ENCODE measurements at places on chromosomes 5 and 9. TPM values are rescaled to one million over a fixed set of nuclear protein-coding genes. Genes with fewer than 3 reads are reported as not detected.
A peak's percentile ranks its signal among the peaks of the same experiment; 100 is the strongest.

GRCh38 chr5:126736141-126736540, 40.8 kb upstream of the LMNB1 start:
- no peak for DNase-seq

GRCh38 chr9:127096208-127096607, 26.2 kb downstream of the ANGPTL2 start:
- DNase-seq: no peak

DNA sequence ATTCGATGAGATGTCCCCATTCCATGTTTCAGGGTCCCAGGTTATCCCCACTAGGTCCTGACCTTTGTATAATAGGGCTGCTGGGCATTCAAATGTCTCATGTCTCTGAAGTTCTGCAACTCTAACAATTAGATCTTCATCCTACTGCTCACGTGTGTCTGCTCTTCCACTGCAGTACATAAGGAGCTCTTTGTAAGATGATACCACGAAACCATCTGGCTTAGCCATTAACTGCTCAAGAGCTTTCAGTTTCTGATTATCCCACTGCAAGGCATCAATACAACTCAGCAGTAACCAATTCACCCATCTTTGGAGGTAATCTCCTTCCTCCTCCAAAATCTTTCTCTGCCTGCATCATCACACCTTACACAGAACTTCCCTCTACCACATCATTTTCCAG, 49.9 kb upstream of the PPP2CA start:
- no peak for DNase-seq

- DNase-seq: no peak
Observed at GRCh38 chr9:136222906-136223285, 18.0 kb upstream of the LHX3 start.

GRCh38 chr9:121650217-121651007, 1.0 kb upstream of the DAB2IP start:
- no peak for DNase-seq

DNA sequence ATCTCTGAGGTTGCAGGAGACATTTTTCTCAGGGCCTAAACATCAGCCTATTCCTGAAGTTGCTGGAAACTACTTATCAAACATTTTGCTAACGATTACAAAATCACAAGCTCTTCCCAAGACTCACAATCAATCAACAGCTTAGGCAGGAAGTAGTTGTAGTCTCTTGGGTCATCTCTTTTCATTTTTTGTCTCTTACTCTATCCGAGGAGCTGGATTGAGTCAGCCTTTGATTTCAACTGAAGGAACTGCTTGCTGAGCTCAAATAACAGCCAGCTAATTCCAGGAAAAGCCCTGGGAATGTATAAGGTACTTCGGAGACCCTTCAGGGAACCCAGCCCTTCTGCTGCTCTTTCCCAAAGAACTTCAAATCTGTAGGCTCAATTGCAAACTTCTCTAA, 398.9 kb downstream of the PLK2 start:
- no peak for DNase-seq

- no peak for DNase-seq
Observed at GRCh38 chr5:141490271-141490670, 1.4 kb downstream of the PCDHGC5 start.

DNA sequence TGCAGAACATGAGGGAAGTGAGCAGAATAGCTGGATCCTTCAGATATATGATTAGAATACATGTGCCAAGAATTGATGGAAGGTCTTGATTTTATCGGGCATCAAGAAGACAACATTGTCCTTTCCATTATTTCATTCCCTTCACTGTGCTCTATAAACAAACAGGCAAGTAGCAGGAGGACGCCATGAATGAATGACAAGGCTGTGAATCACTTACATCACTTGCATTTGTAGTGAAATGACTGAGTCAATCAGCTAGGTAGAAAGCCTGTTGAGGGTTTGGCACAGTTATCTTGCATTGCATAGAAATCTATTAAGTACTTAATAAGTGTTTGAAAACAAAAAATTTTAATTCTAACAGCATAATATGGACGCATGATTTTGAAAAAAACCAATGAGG, 548.8 kb upstream of the IZUMO3 start:
- DNase-seq: no peak

DNA sequence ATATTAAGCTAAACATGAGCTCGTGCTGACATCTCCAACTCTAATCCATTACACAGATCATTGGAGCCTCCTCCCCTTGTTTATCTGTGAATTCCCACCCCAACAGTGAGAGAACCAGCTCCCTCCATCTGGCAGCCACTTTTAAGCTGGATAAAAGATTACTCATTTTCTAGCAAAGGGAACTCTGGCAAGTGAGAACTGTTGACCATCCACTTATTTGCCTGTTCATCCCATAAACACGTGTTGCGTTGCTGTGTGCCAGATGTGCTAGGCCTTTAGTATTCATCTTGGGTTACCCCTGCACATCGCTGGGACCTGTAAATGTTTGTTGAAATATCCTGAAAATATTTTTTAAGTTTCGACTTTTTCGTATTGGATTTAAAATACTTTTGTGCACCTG, 2.4 kb upstream of the TOR1A start:
- DNase-seq: no peak

- DNase-seq: no peak
Observed at GRCh38 chr5:82349652-82350051, 71.5 kb upstream of the RPS23 start.

DNA sequence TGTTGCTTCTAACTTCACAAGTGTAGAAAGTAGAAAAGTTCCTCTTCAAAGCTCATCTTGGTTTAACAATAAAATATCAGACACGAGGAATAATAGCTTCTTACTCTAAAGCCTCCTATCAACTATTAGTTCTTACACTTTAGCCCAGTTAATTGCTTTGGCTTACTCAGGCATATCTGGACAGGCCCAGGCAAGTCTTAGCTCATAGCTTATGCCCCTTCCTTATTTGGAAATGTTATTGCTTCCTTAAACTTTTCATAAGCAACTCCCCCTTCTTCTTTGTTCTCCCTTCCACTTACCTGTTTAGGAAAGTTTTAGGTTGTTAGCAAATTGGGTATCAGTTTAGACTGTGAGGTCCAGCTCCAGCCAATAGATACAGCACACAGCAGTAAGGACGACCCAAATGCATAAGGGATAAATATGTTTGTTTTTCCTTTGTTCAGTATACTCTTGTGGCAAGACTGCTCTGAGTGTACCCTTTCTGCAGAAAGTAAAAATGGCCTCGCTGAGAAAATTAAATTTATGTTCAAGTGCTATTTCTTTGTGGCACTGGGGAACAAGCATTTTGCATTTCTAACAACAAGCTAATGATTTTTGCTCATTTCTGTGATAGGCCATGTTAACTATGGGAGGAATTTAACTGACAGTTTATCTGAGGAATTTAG, 162.1 kb downstream of the SMC2 start:
- DNase-seq: no peak

- DNase-seq: no peak
Observed at GRCh38 chr5:126852091-126852571, 75.2 kb downstream of the LMNB1 start.

DNA sequence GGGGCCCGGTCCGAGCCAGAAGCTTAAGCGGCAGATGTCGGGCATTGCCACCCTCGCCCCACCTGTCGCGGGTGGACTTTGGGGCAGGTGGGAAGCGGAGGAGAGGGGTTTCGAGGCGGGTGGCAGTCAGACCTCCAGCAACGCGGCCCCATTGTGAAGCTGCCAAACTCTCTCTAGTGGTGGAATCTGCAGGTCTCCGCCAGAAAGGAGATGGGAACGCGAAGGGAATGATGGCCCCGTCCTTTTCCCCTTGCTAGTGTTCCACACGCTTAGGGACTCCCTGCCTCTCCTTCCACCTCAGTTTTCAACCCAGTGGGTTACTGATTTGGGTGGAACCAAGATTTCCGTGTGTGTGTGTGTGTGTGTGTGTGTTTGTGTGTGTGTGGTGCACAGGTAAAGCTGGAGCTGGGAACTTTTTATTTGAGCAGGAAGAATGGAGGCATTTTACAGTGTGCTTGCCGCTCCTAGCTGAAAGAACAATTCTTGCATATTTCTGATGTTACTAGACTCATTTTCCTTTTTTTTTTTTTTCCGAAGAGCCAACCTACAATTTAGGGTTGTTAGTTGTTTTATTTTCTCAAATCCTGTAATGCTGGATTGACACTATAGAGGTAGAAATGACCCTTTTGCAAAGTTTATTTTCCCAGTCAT, 1.3 kb downstream of the MACIR start:
- peak; percentile 18 for DNase-seq

DNA sequence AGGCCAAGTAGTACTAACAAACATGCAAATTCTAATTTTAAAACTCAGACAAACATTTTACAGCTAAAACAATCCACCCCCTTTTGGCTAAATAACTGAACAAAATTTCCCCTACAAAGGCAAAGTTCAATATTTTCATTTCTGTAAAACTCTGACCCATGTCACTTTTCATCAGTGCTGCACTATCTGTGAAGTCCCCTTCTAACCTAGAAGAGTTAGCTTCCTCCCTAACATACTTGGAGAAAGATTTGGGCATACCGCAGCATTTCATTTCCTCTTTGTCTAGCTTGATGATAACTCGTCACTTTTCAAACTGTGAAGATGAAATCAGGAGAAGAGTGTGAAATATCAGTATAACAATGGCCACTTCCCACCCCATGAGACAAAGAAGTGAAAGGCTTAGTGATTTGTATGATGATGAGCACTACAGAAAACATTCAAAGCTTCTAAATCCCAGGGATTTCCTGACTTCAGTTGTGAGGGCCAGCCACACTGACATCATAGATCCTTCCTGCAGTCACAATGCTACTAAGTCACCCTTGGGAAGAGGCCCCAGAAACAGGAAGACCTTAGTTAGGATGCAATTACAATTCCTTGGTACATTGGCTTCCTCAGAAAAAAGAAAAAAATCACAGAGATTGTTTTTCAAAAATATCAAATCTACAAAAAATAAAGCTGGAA, at the start of gene FAM81B:
Gene FAM81B, plus strand, starts transcription at position 555 of the 681 bp plus-strand sequence. Its CDS starts 24 bp downstream, at position 579.
- no peak for DNase-seq

DNA sequence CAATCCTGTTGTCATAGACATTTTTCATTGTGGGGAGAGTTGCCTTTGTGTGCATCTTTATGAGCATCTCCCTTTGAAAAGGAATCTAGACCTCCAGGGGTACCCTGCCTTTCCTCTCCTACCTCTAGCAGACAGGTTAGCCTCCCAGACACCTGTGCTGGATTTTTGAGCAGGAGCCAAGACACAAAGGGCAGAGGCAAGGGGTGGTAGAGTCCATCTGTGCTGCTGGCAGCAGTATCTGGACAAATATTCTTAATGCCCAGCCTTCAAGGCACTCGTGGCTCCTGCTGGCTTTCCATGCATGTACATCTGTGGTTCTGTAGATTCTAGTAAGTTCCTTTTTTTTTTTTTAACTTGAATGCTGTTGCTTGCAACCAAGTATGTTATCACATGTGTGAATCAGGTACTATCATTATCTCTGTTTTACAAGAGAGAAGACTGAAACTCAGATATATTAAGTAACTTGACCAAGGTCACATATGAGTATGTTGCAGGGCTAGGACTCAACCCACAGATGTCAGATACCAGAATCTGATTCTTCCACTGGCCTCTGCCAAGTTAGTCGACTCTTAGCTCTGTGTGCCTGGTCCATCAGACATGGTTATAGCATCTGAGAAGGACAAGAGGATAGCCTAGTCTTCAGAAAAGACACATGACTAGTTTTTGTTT, 32.9 kb upstream of the GPR151 start:
- DNase-seq: no peak

DNA sequence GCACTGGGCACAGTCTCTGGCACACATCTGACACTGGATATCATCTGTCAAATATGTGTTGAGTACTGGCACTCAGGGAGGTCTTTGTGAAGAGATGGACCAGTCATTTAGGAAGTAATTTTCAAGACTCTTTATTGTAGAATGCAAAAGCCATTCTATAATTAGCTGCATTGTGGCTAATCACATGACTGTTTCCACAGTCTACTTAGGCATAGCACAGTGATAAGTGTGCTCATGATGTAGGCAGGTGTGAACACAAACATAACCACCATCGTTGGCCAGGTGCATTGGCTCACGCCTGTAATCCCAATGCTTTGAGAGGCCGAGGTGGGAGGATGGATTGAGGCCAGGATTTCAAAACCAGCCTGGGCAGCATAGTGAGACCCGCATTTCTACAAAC, 62.2 kb downstream of the CFAP77 start:
- DNase-seq: no peak

DNA sequence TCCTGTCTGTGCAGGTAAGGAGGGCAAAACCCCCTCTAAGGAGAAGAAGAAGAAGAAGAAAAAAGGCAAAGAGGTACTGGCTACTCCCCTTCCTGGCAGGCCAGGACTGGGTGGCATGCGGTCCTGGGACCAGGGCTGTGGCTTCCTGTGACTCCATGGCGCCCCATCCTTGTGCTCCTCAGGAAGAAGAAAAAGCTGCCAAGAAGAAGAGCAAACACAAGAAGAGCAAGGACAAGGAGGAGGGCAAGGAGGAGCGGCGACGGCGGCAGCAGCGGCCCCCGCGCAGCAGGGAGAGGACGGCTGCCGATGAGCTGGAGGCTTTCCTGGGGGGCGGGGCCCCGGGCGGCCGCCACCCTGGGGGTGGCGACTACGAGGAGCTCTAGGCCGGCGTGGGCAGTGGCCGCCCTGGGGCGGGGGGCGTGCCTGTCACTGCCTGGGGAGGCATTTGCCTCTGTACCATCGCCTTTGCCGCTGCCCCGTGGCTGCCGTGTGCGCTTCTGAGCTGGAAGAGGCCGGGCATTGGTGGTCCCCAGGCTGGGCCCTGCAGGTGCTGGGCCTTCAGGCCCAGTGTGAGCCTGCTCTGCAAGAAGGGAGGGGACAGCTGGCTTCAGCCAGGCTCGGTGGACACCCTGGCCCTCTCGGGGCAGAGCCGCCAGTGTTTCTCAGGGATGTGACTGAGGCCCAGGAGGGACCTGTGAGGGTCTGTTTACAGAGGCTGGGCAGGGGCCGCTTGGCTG, 2.0 kb upstream of the AJM1 start:
- no peak for DNase-seq

- DNase-seq: no peak
Observed at GRCh38 chr5:177350776-177351391, 584 bp downstream of the LMAN2 start.

DNA sequence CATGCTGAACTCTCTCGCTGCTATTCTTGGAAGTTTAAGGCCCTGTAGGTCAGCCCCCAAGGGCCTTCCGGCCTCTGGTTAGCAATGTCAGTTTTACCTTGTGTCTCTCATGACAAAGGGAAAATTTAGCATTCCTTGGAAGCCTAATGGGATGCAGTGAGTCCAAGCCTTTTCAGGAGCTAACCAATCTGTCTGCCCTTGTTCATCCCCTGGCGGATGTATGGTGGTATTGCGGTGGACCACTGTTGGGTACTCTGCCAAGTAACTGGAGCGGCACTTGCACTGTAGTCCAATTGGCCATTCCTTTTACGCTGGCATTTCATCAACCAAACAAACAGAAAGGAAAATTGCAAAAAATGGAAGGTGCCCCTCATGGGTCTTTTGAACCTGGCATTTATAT, 318.4 kb upstream of the NMUR2 start:
- no peak for DNase-seq

PANK3 gene
- total RNA-seq: 61.9 TPM

SLC2A8 gene
- 7.4 TPM for total RNA-seq

KIAA1958 gene
- total RNA-seq: 13.1 TPM

SLC46A2 gene
- not detected for total RNA-seq

FAM13B gene
- 39.5 TPM for total RNA-seq

HSPB3 gene
- not detected for total RNA-seq

PRUNE2 gene
- 37.8 TPM for total RNA-seq

IL9 gene
- not detected for total RNA-seq

PCDHB7 gene
- not detected for total RNA-seq

GPR151 gene
- total RNA-seq: not detected

SLC24A2 gene
- total RNA-seq: 0.19 TPM

ENTPD8 gene
- total RNA-seq: 127 TPM

SLC25A2 gene
- total RNA-seq: 1.8 TPM

TPPP gene
- total RNA-seq: 7.4 TPM

PALM2AKAP2 gene
- total RNA-seq: not detected
